ENCODE measurements at places on chromosomes 2 and 18. TPM values are rescaled to one million over a fixed set of nuclear protein-coding genes. Genes with fewer than 3 reads are reported as not detected.

Gene CCDC150
- 3.3 TPM for total RNA-seq

Gene SKOR2
- not detected for total RNA-seq

Gene AP1S3
- total RNA-seq: 20.8 TPM

Gene SERPINB13
- 281 TPM for total RNA-seq

Gene GCG
- not detected for total RNA-seq

Gene TUBA4B
- not detected for total RNA-seq

Gene STAT4
- 0.88 TPM for total RNA-seq

Gene EFR3B
- 0.48 TPM for total RNA-seq

Gene NT5C1B
- not detected for total RNA-seq

Gene RNU2-63P
- 5.2 TPM for total RNA-seq

Gene SERPINB11
- total RNA-seq: 7.1 TPM

Gene ALPP
- total RNA-seq: not detected

DNA sequence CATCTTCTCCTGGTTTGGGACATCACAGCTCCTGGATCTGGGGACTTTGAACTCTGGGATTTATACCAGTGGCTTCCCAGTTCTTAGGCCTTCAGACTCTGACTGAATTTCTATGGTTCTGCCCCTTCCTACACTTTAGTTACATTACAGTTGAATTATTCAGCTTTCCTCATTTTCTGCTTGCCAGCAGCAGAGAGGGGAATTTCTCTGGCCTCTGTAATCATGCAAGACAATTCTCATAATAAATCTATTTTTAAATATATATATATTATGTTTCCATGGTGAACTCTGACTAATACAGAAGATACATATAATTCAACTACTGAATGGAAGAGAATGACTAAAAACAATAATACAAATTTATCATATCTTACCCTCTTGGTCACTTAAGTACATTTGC, 1478.6 kb upstream of the ACVR2A start:
- ATAC-seq: no peak

DNA sequence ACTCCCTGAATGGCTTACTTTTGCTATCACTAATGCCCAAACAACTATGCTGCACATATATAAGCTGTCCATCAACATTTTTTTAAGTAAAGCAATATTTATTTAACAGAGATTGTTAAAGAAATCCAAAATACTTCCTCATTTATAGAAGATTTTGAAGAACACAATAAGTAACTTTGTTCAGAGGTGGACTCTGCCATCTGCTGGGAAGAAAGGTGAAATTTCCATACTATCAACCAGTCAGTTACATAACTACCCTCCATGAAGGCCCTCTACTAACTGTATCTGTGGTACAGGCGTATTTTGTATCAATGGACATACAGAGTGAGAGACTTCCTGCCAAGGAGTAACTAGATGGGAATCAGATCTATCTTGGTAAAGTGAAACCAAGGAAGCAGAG, 106.0 kb downstream of the DTNB start:
- ATAC-seq: peak; percentile 66

- ATAC-seq: no peak
Measured at GRCh38 chr2:98579926-98580325, 28.4 kb downstream of the COA5 start.

DNA sequence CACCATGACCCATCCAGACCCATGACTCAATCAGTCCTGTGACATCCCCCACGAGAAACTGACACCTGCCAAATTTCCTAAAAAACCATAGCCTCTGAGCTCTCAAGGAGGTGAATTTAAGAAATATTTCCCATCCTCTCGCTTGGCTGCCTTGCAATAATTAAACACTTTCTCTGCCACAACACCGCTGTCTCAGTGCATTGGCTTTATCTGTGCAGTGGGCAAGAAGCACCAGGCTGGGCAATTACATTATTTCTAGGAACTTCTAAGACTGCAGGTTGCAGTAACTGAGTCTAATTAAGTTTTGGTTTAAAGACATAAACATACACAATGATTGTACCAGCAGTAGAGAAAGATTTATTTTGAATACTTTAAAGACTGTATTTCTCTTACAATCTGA, 22.0 kb upstream of the RTTN start:
- no peak for ATAC-seq

GRCh38 chr2:12131975-12132374, 385.5 kb downstream of the LPIN1 start:
- peak; percentile 47 for ATAC-seq

GRCh38 chr2:40242315-40242714, 209.6 kb downstream of the SLC8A1 start:
- no peak for ATAC-seq

GRCh38 chr2:234770031-234770506, 181.7 kb upstream of the SH3BP4 start:
- no peak for ATAC-seq

GRCh38 chr2:240326886-240327285, 108.6 kb upstream of the GPC1 start:
- no peak for ATAC-seq

- no peak for ATAC-seq
Measured at GRCh38 chr2:133598769-133599168, 30.5 kb upstream of the NCKAP5 start.

DNA sequence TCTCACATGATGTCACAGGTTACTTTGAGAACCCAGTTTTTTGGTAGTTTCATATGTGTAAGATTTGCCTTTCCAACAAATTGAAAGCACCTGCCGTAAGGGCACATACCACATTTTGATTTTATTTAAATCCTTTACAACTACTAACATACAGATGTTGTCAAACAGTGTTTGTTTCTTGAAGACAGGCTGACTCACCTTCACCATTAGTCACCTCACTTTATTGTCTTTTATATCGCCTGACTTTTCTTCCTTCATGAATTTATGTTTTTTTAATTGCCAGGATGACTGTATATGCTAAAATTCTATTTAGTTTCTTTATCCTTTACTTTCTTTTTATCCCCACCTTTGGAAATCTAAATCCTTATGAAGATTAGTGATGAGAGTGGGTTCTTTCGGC, 886.7 kb downstream of the SUCLG1 start:
- ATAC-seq: no peak

DNA sequence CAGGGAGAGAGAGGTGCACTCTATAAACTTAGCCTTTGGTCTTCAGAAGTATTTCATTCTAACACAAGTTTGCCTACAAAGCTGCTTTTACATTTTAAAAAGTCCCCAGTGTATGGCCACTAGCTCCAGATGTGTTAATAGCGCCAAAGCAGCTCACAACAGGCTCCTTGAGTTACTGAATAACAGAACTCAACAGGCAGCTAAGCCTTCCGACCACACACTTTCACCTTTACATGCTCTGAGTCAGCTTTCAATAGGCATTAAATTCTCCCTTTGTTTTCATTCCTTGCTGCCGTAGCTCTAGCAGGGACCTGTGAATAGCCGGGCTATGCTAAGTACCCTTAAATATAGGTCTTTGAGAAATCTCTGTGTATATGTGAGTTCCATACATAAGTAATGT, 262.8 kb upstream of the PARD3B start:
- peak; percentile 65 for ATAC-seq

DNA sequence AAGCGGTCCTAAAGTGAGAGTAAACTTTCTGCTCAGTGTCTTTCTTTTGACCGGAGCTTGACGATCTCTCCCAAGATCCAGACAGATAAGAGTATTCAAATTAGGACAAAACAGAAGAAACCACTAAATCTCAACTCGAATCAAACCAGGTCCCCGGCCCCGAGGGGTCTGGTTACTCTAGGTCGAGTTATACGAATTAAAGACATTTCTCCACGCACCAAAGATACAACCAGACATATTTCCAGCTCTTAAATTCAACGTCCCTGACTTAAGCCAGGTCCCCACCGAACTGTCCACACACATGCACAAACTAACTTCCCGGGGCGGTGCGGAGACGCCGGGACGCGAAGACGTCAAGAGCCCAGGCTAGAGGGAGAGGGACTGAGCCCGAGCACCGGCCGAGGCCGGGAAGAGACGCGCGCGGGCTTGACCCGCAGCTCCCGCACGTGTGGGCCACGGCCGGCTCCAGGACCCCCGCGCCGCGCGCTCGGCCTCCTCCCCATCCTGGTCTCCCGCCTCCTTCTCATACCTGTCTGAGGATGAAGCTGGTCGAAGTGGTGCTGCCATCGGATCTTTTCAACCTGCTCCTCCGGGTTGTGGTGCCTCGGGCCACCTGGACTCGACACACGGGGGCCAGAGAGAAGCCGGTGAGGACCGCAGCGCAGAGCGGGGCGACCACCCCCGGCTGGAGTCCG, 896 bp downstream of the CACNB4 start:
- ATAC-seq: peak; percentile 49

- no peak for ATAC-seq
Measured at GRCh38 chr2:106336108-106336507, 132.1 kb downstream of the RGPD3 start.

GRCh38 chr2:239762106-239762505, 263.0 kb downstream of the NDUFA10 start:
- ATAC-seq: no peak

DNA sequence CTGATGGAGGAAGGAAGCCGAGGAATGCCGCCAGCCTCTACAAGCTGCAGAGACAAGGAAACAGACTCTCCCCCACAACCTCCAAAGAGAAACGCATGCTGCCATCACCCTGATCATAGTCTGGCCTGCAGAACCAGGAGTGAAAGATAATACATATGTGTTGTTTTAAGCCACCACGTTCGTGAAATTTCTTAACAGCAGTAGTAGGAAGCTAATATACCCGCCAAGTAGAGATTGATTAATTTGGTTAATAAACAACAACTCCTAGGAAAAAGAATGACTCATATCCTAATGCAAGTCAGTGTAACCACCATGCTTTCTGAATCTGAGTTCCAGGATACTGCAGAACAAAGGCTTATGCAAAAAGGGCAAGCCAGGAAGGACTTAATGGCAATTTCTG, 36.6 kb downstream of the LONRF2 start:
- peak; percentile 53 for ATAC-seq

GRCh38 chr2:156340804-156341451, 8.4 kb upstream of the NR4A2 start:
- no peak for ATAC-seq

- no peak for ATAC-seq
Measured at GRCh38 chr18:77948567-77948966, 698.9 kb downstream of the GALR1 start.

GRCh38 chr18:79750980-79751571, 46.7 kb upstream of the KCNG2 start:
- peak; percentile 60 for ATAC-seq

- peak; percentile 80 for ATAC-seq
Measured at GRCh38 chr18:23703057-23703986, 14.1 kb downstream of the LAMA3 start.

DNA sequence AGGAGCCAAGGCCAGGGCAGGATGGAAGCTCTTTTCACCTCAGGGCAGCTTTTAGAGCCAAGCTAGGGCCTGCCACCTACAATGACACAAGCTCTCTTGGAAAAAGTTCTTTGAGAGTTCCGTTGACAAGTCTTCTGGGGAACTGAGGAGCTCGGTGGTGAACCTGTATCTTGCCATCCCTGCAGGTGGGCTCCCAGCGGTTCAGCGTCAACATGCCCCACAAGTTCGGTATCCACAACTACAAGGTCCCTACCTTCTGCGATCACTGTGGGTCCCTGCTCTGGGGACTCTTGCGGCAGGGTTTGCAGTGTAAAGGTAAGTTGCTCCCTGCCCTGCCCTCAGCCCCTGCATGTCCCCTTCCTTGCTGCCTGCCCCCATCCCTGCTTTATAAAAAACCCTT, 312.8 kb upstream of the EPAS1 start:
- no peak for ATAC-seq

GRCh38 chr18:50720325-50720674, 99.5 kb downstream of the MRO start:
- no peak for ATAC-seq

- ATAC-seq: no peak
Measured at GRCh38 chr2:70098032-70098431, 10.8 kb downstream of the PCBP1 start.

- no peak for ATAC-seq
Measured at GRCh38 chr2:118118479-118118878, 30.2 kb downstream of the INSIG2 start.

DNA sequence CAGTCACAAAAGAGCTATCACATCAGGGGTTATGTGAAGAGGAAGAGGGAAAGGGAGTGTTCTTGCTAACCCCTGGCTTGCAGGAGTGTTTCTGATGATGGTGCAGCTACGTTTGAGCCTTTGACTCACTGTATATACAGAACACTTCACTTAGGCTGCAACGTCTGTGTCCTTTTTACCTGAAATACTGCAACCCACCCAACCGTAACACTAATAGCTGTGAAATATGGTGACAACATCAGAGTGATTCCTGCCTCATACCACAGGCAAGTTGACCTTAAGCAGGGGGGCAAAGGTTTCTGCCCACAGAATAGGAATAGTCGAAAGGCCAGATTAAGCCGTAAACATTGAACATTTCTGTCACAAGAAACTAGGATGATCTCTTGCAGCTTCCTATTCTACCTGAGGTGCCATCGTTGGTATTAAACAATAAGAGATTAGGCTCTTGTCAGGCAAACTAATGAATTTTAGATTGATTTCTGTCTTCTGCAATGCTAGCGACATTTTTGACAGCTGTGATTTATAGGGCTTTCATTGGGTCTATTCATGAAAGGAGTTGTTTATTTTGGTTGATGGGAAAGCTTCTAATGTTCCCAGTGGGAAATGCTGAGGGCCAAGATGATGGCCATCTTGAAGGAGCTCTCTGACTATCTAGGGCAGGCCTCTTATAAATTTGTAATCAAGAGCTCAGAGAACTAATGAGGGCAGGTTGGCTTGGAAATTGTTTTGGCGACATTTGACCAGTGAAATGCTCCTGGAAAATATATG, 316.8 kb downstream of the PIK3C3 start:
- no peak for ATAC-seq

- ATAC-seq: no peak
Measured at GRCh38 chr2:119137502-119137901, 21.0 kb downstream of the C1QL2 start.

GRCh38 chr18:57819671-57820460, 16.8 kb upstream of the ATP8B1 start:
- ATAC-seq: peak; percentile 84

GRCh38 chr2:29370173-29370572, 255.0 kb downstream of the CLIP4 start:
- no peak for ATAC-seq

GRCh38 chr2:193687195-193687594, 1492.5 kb upstream of the TMEFF2 start:
- no peak for ATAC-seq

- ATAC-seq: no peak
Measured at GRCh38 chr2:104547221-104547620, 306.7 kb upstream of the POU3F3 start.

DNA sequence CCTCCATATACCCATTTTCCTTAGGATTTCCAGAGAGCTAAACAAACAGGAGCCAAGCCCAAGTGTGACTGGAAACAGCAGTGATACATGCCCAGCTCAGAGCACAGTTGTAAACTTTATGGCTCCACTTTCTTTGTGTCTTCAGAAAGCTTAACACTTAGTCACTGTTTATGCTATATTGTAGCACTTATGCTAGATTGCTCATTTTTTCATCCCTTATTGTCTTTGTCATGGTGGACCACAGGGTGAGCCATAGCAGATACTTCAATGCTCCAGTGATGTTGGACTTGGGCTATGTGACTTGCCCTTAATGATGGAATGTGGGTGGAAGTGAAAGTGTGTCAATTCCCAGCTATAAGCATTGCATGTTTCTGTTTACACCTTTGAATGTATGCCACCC, 401.6 kb downstream of the METTL4 start:
- ATAC-seq: peak; percentile 76
